ENCODE measurements at places on chromosomes 12 and 14. TPM values are rescaled to one million over a fixed set of nuclear protein-coding genes. Genes with fewer than 3 reads are reported as not detected.
A peak's percentile ranks its signal among the peaks of the same experiment; 100 is the strongest.

TAS2R9 gene
- not detected for total RNA-seq

TESPA1 gene
- total RNA-seq = 2.4 TPM

DPPA3 gene
- not detected for total RNA-seq

FGF23 gene
- not detected for total RNA-seq

CCDC197 gene
- total RNA-seq = not detected

NANOG gene
- 0.04 TPM for total RNA-seq

PTGDR gene
- total RNA-seq = not detected

TFCP2 gene
- 26.9 TPM for total RNA-seq

PRPH gene
- 1.6 TPM for total RNA-seq

FAM186B gene
- total RNA-seq = 0.18 TPM

ANO2 gene
- not detected for total RNA-seq

CRACR2A gene
- total RNA-seq = 12.7 TPM

ULK1 gene
- 17.3 TPM for total RNA-seq

GUCY2C gene
- total RNA-seq = not detected

DNA sequence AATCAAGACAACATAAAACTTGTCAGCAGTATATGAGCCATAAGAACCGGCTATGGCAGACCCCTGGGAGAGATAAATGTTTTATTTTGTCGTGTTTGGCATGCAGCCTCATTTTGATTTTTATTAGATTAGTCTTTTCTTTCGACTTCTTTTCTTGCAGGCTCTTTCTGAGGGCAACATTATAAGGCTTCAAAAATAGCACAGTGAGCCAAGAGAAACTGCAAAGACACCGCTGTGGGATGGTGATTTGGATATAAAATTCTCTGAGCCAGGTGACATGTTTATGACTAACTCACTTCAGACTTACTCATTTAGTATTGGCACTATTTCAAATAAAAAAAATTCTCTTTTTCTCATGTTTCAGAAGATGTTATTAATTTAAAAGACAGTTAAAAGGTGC is 96.8 kb upstream of the PKP2 start:
- no peak for DNase-seq

DNA sequence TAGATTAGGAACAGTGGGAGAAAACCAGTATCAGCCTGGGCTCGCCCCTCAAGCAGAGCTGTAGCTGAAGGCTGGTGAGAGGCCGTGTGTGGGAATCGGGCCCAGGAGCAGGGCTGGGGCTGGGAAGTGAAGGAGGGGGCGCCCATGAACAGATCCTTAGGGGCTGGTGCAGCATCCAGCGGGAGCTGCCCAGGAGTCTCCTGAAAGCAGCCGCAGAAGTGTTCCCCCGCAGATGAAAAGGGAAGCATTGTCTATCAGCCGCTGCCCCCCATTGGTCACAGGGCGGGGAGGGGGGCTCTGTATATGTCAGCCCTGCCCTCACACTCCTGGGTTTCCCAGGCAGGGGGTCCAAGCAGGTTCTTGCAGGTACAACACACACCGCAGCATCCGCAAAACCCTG is 15.6 kb upstream of the RFLNA start:
- no peak for DNase-seq

DNA sequence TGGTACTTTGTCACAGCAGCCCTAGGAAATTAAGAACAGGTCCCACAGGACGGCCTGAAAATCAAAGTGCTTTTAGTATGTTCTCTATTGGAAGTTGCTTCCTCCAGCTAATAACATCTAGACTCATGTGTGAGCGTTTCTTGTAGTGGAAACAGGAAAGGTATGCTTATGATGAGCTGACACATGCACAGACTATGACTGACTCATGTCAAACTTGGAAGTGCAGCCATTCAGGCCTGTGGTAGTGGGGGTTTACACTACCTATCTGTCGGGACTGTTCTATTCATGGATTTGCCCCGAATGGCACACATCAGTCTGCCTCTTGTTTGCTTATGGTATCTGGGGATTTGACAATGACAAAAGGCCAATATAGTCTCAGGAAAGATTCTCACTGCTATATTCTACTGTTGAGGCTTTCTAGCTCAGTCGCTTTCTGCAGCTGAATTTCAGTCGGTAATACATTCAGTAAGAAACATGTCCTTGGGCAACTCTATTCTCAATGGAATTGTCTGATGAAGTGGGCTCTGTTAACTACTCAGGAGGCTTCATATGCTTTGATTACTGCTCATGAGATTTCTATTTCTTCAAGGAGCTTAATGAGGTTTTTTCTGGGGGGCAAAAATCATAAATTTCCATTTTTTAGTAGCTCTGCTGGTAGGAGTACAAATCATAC is 270.3 kb upstream of the DAAM1 start:
- no peak for DNase-seq

- DNase-seq = no peak
Observed at GRCh38 chr12:90234472-90234871, 525.8 kb upstream of the ATP2B1 start.

- DNase-seq = no peak
Observed at GRCh38 chr14:100296106-100296651, 10.1 kb downstream of the SLC25A29 start.

DNA sequence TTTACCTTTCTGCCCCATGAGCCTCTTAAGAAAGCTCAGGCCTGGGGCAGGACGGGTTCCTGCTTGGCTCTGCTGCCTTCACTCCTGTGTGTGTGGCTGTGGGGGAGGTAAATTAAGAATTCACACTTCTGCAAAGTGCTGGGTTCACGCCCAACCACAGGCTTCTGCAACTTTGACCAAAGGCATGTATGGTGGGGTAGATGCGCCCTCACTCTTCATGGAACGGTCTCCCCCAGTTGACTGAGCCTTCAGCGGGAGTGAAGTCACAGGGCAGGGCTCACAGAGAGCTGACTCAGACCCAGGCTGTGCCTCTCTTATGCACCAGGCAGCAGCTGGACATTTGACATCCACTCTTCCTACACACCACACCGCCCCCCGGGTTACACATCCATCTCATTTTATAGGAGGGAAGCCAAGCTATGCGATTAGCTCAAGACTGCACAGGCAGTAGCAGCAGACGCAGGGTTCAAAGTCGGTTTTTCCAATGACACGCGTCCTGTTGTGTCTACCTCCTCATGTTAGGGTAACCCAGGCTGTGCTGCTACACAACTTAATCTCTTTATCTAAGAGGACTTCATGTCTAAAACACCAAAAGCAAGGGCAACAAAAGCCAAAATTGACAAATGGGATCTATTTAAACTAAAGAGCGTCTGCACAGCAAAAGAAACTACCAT is 15.4 kb upstream of the BCL11B start:
- no peak for DNase-seq

- DNase-seq = no peak
Observed at GRCh38 chr12:49901986-49902385, 1.7 kb downstream of the FAIM2 start.

- no peak for DNase-seq
Observed at GRCh38 chr14:61219256-61219655, 61.9 kb downstream of the TMEM30B start.

GRCh38 chr12:107349008-107349747 is 255.8 kb upstream of the CRY1 start:
- DNase-seq = no peak

- DNase-seq = peak; percentile 69
Observed at GRCh38 chr12:52907092-52907810, 2.4 kb upstream of the KRT8 start.

DNA sequence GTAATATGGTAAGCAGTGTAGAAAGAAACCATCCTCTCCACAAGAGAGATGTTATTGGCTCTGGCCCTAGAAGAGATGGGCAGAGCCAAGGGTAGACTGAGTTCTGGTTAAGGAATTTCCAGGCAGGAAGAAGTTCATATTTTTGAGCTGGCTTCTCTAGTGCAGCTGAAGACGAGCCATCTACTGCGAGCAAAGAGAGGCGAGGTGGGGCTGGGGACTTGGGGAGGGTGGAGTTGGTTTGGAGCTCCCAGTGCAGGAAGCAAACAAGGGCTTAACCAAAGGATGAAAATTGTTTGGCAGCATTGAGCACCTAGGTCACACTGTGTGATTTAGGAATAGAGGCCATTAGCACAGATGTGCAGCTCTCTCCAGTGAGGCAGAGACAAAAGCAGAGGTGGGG is 239.6 kb downstream of the ZFP36L1 start:
- DNase-seq = no peak

GRCh38 chr14:51704545-51704944 is 52.8 kb downstream of the FRMD6 start:
- DNase-seq = no peak

DNA sequence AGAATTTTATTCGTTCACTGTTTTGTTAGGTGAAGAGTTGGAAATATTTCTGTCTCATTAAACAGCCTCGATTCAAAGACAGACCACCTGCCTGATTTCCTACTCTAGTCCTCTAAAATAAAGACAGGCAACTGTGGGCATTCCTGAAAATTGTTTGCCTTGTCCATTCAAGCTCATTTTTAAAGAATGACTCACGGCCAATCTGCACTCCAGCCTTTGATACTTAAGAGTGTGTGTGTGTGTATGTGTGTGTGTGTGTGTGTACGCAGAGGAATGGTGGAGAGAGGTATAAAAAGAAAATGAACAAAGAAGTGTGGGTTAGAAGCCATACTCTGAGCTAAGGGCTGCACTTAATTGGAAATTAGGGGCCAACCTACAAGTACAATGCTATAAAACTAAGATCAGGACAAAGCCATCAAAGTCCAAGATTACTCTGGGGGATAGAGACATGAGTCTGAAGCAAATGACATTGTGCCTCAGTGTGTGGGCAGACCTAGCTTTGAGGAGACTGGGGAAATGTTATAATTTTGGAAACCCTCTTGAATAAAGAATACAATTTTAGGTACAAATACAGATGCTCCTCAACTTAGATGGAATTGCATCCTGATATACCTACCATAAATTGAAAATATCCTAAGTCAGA is 45.6 kb upstream of the SOCS2 start:
- DNase-seq = no peak

DNA sequence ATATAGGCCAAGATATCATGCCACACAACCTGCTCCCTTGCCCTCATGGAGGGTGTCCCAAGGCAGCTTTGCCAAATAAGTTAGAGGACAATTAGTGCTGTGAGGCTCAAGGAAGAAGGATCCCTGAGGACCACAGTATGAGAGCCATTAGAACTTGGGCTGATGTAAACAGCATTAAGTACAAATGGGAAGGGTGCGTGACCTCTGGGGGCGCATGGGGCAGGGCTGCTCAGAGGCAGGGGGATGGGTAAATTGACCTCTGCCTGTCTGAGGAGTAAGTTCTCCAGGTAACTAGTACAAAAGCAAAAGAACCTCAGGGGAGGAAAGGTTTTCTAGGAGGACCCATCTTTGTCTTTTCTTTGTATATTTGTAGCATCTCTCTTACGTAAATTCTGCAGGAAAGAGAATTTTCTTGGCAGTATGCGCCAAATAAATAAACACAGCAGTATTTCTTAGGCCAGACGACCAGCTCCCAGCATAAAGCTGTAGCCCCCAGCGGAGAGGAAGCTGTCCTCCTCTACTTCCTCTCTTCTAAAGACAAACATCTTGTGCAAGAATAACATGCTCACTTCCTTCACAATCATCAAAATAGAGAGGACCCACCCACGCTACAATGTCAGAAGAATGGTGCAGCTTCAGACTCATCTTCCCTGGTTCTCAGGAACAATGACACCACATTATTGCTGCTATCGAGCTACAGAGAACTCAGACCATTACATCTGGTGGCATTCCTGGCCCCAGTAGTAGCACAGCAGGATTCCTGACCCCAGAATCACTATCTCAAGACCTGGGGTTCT is 16.4 kb upstream of the VWF start:
- no peak for DNase-seq

Measured in K562 (cell line).